Left ventricle myocardium superior (tissue), 1 donor: ENCODE measurements at places on chromosomes 12 and 14. TPM values are rescaled to one million over a fixed set of nuclear protein-coding genes. Genes with fewer than 3 reads are reported as not detected.

Gene SLC39A5
- total RNA-seq, result not detected

Gene IAPP
- not detected for total RNA-seq

Gene CHGA
- total RNA-seq, result not detected

Gene BEGAIN
- total RNA-seq, result 0.79 TPM

Gene SCN8A
- 0.22 TPM for total RNA-seq

- DNase-seq, result no peak
Measured at GRCh38 chr14:94681300-94682060, 69.3 kb downstream of the SERPINA3 start.

- DNase-seq, result no peak
Measured at GRCh38 chr12:75722714-75723200, 211.3 kb upstream of the KRR1 start.

DNA sequence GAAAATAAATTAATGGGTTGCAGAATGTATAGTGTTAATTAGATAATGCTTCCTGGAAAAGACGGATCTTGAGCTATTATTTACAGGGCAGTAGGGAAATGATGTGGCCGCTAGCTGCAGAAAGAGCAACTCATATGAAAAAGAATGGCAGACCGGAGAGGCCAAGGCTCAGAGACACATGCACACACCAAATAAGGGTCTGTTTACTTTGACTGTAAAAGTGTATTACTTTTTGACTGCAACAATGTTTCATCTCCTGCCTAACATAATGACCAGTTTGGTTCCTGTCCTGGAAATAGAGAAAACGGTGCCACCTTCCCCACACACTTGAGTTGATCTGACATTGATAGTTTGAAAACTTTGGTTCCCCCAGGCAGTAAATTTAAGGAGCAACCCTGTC lies 290.9 kb downstream of the CACNA1C start:
- no peak for DNase-seq

GRCh38 chr14:92952481-92953298 lies 29.7 kb downstream of the CHGA start:
- peak; percentile 87 for DNase-seq

DNA sequence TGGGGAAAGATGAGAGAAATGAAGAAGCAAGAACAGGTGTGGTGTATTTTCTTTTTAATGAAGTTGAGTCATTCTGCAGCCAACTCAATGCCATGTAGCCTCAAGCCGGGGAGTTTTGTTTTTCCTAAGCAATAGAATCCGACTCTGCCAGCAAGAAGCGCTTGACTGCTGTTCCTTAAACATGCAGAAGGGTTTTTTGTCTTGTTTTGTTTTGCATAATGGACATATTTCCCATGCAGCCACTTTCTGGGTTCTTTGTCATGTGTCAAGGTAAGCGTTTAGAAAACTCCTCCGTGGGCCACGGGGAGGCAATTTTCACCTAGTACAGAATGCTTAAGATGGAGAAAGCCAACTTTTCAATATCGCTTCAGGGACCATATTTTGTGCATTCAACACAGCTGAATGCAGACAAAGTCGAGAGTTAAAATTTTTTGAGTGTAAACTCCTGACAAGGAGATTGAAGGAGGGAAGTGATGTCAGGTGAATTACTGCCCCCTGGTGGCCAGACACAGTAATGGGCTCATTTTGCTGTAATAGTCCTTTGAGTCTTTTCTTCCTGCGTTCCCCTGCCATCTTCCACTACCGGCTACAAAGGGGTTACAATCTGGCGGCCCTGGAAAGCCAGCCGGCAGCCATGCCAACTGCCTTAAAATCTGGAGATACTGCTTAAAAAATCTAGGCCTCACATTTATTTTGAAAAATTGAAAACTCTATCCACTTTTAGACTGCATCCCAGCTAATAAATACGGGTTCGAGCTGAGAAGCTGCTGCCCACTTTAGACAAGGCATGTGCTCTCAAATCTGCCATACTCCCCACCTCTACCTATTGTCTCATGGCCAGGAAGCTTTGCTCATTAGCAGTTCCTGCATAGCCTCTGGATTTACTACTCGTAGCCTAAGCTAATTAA lies 3.2 kb upstream of the FICD start:
- DNase-seq, result peak; percentile 64

DNA sequence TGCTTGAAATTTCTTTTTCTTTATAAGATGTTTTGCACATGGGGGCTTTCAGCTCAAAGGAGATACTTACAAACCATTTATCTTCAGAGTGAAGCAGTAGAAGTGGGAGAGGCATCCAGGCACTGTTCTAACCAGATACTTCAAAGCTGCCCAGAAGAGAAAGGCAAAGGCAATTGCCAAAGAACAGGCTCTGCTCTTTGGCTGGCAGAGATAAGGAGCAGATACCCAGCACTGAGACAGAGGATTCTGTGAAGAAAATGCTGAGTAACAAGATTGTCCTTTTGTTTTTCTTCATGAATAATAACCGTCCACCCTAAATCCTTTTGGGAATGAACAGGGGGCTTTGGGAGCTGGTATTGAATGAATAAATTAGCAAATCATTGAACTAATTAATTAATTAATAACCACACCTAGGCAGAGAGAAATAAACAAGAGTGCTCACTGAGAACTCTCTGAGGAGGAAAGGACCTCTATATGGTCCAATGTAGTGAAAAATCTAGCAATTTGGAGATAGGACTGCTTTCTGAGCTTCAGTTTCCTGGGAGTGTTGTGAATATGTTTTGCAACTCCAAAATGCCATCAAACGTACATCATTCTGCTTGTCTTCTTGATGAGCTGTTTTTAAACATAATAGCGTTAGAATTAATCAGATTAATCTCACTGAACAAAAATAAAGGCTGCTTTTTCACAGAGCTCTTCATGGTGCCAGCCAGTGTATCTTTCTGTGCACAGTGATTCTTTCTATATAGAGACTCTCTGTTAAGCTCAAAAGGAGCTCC lies 192.8 kb upstream of the AMIGO2 start:
- no peak for DNase-seq

- DNase-seq, result no peak
Measured at GRCh38 chr12:53230108-53230845, 1.7 kb downstream of the RARG start.

DNA sequence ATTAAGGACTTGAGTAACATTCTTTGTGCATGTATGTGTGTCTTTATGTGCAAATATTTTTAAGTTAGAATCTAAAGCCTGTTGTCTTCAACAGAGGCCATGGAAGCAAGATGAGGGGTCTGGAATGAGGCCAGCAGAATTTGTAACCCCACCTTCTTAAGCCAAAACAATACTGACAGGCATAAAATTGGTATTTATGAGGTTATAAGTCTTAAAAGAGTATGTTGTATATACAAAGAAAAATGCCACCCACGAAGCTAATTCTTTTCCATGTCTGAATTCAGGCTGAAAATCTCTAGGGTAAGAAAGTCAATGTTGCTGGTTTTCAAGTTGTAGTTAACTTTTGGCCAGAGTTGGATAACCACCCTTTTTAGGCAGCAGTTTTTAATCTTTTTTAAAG lies 86.2 kb upstream of the TMTC1 start:
- no peak for DNase-seq

GRCh38 chr14:55361190-55361589 lies 50.4 kb downstream of the ATG14 start:
- no peak for DNase-seq

DNA sequence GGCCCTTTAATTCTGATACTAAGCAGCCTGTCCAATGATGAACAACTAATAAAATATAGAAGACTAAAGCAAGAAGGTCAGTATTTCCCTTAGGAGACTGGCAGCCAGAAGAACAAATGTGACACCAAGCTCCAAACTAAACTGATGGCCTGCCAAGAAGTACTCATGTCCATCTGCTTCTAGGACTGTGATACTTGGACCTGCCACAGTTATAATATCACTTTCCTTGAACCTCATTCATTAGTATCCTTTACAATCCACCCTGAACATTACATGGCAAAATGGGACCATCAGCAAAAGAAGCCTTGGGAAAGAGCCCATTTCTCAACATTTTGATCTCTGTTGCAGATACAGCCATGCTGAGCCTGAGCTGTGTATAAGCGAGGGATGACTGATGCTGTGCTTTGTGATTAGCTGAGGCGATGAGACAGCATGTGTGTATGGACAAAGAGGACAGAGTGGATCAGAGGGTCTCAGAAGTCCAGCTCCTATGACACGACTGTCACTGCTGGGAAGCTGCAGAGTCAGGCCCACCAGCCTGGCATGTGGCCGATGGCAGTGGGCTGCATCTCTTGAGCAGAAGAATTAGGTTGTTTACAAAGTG lies 73.9 kb downstream of the TGFB3 start:
- no peak for DNase-seq

GRCh38 chr12:107379852-107380567 lies 286.7 kb upstream of the CRY1 start:
- DNase-seq, result no peak

DNA sequence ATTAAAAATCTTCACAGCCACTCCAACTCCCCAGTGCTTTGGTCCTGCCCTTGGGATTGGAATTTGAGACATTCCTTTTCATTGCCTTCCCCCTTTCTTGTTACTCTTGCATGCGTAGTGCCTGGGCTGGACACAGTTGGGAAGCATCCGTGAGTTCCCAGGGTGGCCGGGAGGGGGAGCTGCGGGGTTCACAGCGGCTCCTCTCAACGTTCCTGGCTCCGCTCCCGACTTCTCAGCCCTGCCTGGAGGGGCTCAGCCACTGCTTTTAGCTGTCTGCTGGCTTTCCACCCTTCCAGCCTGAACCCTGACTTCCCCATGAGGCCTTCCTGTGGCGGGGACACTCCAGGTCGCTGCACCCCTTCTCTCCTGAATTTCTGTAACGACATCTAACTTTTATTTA lies 3.2 kb downstream of the TEX52 start:
- DNase-seq, result peak; percentile 91

DNA sequence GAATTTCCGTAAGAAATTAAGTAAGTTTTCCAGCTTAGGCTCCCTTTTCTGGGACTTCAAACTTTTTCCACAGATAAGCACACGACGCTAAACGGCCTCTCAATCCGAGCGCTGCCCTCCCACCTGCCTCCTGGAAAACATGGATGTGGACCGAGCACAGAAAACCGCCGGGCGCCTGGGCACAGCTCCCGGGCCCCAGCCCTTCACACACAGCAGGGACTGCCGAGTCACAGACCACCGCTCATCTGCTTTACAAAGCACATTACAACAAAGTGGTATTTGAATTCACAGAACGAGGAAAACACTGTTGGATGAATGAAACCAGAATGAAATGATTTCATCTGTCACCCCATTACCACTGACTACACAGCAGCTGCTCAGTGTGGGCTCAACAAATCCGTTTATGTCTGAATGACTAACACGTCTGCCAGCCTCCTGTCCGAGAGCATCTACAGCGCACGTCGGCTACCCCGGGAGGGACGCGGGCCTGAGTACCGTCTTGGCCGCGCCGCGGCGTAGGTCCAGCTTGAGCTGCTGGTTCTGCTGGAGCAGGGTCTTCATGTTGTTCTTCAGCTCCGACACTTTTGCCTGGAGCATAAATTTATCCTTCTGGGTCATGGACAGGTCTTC lies 13.1 kb upstream of the ANKLE2 start:
- DNase-seq, result no peak

DNA sequence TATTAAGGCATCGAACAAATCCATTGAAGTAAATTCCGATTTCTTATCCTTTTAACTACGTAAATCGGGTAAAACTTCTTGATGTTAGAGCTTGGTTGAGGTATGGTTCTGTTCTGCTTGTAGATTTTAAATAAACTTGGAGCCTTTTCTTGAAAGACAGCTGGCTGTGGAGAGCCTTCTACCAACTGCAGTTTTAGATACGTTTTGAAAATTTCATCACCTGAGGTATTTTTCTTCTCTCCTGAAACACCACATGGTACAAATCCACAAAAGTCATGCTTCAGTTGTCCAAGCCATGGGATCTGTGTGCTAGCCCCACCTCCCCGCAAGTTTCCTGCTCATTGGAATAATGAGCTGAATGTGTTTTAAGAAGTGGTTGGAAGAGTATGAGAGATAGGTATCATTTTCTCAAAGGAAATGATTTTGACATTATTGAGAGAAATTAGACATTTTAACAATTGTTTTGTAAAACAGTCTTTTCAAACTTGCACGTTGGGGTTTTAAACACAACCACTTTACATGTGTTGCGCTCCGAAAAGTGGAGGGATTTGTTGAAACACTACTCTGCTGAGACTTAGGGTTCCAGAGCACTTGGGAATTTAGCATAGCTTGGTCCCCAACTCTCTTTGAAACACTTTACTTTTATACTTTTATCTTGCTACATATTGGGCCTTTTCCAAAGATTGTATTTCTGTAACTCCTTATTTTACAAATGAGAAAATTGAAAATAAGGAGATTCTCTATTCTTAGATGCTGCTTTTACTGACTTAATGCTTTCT lies 1.4 kb downstream of the PPM1A start:
- no peak for DNase-seq

- DNase-seq, result no peak
Measured at GRCh38 chr14:54794159-54794558, 108.5 kb downstream of the GCH1 start.

GRCh38 chr14:79413734-79414428 lies 797.4 kb downstream of the DIO2 start:
- DNase-seq, result no peak

GRCh38 chr12:55847603-55848291 lies 5.0 kb upstream of the MMP19 start:
- peak; percentile 88 for DNase-seq

- DNase-seq, result no peak
Measured at GRCh38 chr14:38549564-38549963, 293.7 kb upstream of the CLEC14A start.

DNA sequence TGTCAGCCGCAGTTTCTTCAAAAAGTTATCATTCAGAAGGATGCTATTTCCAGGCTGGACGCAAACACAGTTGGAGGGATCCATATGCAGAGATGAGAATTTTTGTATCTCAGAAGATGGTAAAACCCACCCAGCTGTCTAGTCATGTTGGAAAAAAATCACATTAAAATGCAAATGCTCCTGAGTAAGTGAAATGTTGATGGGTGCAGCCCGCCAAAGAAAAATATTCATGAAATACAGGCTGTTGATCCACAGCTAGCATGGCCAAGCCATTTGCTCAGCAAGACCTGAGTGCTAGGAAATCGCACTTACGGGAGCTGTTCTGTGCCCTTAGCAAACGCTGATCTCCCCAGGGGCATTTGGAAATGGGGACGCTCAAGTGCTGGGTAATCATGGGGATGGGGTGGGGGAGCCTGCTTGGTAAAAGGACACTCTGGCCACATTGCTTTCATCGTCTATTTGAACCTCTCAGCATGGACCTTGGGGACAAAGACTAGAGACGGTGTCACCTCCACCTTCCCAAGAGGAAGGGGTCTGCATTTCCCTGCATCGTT lies 25.7 kb downstream of the TUNAR start:
- DNase-seq, result no peak

- no peak for DNase-seq
Measured at GRCh38 chr12:64621257-64621942, 11.1 kb downstream of the RASSF3 start.

DNA sequence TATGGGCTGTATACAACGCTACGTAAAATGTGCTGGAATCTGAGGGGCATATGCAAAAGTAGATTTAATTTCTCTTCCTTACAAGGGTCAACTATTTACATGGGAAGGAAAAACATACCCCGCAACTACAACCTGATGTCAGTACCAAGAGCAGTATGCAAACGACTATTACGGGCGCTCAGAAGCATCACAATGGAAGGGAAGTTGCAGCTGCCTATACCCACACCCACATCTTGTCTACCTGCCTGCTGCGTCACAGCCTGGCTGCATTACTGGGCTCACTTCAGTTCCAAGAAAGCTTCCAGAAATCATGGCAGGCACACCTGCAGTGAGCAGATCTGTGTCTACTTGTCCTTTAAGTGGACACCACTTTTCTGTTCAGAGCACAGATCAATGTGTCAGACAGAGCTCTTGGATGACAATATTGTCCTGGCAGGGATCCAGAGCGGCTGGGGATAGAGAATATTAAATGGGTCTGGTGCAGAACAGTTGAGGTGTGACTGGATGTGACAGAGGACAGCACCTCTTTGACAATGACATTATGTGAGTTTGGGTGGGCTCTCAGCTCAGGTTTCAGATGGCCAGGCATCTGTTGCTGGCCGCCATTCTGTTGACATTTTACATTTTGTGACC lies 41.5 kb upstream of the GNG2 start:
- no peak for DNase-seq
